ENCODE measurements at places on chromosomes 12 and 14.

- no peak for DNase-seq
These were observed 211.7 kb downstream of the DPF3 start for GRCh38 chr14:72682188-72682587.

DNA sequence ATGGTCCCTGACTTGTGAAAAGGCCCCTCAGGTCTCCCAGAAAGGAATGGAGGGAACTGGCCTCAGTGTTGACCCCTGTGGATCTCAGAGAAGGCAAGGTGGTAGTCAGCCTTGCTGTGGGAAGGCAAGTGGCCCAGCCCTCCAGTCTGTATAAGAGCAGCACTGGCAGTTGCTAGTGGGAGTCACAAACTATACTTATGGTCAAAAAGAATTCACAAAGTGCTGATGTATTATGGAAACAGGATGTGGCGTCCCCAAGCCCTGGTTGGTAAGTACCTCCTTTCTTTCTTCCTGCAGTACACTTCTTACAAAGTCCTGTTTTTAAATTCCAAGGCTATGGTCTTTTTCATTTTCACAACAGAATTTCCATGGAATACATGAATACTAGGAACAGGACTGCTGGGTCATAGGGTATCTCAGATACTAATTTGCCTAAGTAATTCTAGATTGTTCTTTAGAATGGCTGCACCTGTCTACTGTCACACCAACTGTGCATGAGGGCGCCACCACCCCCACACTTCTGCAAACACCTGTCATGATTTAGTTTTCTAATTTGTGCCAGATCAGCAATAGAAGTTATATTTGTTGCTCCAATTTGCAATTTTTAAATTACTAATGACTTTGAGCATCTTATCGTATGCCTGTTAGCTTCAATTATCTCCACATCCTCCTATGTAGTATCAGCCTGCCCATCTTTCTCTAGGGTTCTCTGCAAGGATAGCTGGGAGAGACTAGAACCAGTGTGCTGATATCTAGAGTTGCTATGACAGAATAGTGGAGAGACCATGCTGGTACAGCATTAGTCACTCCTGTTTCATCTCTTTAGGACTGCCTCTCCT, 40.7 kb upstream of the TMEM263 start:
- no peak for DNase-seq

- no peak for DNase-seq
These were observed 7.6 kb downstream of the TECPR2 start for GRCh38 chr14:102370305-102370809.

DNA sequence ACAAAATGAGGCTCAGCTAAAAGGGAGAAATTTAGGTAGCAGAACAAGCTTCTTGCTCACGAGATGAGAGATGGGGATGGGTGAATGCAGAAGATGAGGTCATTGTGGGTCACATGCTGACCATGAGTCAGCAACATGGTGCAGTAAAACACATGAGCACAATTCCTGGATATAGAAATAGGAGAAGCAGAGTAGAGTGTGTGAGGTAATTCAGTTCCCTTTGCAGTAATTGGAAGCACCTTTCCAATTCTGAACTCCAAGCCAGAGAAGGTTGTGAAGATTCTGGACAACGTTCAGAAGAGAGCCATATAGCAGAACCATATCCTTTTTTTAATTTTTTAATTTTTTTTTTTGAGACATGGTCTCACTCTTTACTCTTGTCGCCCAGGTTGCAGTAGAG, 62.0 kb upstream of the LMNTD1 start:
- DNase-seq = no peak

Measured in putamen (tissue), 1 donor.